ENCODE measurements at places on chromosomes 16 and 17.

GRCh38 chr16:27723711-27724481 is 174.0 kb downstream of the KATNIP start:
- no peak for DNase-seq

DNA sequence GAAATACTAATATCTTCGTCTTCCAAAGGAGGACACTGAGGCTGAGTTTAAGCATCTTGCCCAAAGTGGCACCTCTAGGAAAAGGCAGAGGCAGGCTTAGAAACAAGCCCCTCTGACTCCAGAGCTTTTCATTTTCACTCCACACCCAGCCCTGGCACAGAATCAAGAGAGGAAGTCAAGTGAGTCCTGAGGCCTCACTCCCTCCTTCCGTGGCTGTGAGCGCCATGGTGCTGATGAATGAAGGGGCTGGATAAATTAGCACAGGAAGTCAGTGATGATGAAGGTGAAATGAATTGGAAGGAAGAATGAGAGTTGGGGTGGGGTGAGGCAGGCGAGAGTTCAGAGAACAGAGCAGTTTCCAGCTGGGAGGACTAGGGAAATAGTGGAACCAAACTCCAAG is 179.3 kb downstream of the TMEM132E start:
- no peak for DNase-seq

GRCh38 chr17:35775039-35775438 is 14.4 kb downstream of the C17orf50 start:
- no peak for DNase-seq

- DNase-seq = no peak
These were observed 398.1 kb downstream of the KCNJ18 start for GRCh38 chr17:22090263-22090935.

GRCh38 chr16:65070831-65071432 is 50.9 kb downstream of the CDH11 start:
- no peak for DNase-seq

DNA sequence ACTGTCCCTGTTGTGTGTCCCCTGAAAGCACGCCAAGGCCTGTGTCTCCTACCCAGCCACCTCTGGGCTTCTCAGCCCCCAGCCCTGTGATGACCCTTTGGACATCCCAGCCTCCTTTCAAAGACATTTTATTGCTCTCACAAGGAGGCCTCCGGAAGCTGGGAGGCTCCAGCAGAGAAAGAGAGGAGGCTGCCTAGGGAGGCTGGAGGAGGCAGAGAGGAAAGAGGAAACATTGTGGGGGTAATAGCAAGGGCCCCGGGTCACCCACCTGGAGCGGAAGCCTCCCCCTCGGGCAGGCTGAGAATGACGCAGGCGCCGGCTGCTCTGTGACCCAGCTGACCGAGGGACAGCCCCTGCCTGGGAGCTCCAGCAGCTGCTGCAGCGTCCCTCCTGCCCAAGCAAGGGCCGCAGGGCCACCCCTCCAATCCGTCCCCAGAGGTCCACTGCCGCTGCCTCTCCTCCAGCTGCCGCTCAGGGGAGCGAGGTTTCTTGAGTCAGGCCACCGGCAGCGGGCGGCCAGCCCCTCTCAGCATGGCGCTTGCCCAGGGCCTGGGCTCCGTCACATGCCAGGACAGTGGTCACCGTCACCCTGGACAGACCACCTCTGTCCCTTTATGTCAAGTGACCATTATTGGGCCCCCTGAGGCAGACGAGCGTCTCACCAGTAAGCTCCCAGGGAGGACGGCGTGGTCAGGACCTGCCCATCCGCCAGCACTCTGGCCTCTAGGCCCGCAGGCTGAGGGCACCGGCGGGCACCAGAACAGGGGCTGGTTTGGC is 29.3 kb downstream of the ACTG1 start:
- peak; percentile 37 for DNase-seq

GRCh38 chr16:4506450-4506849 is 30.3 kb downstream of the HMOX2 start:
- DNase-seq = peak; percentile 67

- peak; percentile 73 for DNase-seq
These were observed 32.4 kb downstream of the WIPI1 start for GRCh38 chr17:68424861-68425260.

- no peak for DNase-seq
These were observed 146.6 kb downstream of the TRIM37 start for GRCh38 chr17:58960068-58960467.

DNA sequence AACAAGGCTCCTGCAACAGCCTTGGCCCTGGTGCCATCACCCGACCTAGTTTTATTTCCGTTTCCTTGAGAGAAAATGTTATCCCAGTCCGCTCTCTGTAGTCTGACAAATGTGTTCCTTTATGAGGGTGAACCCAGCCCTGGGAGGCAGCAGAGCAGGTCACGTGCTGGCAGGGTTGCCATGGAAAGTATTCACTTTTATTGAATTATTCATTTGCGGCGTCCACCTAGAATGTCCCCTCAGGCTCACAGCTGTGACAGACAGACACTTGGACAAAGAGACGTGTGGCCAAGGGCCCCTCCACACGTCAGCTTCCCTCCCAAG is 90.0 kb downstream of the WSCD1 start:
- DNase-seq = peak; percentile 9

DNA sequence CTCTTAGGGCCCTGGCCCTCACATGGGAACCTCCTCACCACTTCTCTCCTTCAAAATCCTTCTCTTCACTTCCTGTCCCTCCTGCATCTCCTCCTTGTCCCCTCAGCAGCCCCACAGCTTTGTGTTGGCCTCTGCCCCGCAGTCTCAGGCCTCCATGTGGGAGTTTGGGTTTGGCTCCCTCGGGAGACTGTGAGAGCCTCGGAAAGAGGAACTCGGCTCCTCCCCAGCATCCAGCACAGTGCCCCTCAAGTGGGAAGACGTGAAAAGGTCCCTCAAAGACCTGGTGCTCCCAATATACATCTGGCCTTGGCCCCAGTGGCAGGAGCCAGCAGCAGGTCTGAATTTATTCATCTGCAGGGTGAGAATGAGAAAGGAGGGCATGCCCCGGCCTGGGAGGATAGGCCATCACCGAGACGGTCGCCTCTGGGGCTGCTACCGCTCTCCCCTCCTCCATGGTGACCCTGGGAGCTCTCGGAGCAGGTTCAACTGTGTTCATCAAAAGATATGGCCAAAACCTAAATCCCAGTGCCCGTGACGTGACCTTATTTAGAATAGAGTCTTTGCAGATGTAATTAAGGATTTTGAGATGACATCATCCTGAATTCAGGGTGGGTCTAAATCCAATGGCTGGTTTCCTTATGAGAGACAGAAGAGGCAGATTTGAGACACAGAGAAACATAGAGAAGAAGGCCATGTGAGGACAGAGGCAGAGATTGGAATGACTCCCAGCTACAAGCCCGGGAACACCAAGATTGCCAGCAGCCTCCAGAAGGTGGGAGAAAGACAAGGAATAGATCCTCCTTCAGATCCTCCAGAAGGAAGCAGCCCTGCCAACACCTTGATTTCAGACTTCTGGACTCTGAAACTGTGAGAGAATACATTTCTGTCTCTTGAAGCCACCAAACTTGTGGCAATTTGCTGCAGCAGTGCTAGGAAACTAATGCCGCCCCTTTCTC is 135.1 kb downstream of the MRM1 start:
- DNase-seq = no peak

DNA sequence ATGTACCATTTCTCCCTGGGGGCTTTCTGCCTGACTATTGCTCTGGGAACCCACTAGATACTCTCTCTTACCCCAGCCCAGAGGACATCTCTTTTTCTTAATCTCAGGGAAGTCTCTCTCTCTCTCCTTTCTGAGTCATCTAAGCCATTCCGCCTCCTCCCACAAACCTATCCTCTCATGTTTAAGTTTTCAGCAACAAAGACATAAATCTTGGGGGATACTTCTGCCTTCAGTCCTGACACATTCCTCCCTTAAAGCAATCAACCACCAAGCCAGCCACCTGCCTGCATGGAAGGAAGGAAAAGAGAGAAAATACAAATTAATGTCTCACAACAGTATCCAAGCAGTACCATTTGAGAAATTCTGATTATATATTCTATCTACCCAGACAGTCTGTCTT is 128.8 kb downstream of the HS3ST2 start:
- no peak for DNase-seq

- DNase-seq = no peak
These were observed 26.8 kb downstream of the RNF157 start for GRCh38 chr17:76213491-76213890.

- DNase-seq = no peak
These were observed 20.8 kb upstream of the PLLP start for GRCh38 chr16:57305159-57305811.

GRCh38 chr16:80680839-80681238 is 123.6 kb downstream of the CDYL2 start:
- DNase-seq = no peak

- DNase-seq = no peak
These were observed 7.8 kb upstream of the IRF8 start for GRCh38 chr16:85891033-85891775.

- DNase-seq = no peak
These were observed 32.2 kb upstream of the BRD7 start for GRCh38 chr16:50400967-50401348.

- no peak for DNase-seq
These were observed 3.3 kb downstream of the PMP22 start for GRCh38 chr17:15261802-15262290.

- no peak for DNase-seq
These were observed 183.5 kb downstream of the NTN1 start for GRCh38 chr17:9204637-9205329.

DNA sequence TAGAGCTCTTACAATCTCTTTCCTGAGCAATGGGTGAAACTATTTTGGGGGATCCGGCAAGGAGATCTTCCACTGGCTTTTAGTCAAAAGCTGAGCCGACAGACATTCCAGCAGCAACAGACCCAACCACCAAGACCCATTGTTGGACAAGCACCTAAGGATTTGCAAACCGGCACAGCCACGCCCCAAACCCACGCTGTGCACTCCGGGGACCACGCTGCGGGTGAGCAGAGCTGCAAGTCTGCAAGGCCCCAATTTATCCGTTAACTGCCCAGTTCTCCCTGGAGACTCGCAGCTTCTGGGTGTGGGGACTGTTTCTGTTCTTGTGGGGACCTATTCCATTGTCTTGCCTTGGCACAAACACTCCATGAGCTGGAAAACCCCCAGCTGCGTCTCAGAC is 45.9 kb downstream of the C16orf95 start:
- DNase-seq = no peak

GRCh38 chr16:48321317-48322036 is 63.7 kb downstream of the SIAH1 start:
- DNase-seq = no peak

DNA sequence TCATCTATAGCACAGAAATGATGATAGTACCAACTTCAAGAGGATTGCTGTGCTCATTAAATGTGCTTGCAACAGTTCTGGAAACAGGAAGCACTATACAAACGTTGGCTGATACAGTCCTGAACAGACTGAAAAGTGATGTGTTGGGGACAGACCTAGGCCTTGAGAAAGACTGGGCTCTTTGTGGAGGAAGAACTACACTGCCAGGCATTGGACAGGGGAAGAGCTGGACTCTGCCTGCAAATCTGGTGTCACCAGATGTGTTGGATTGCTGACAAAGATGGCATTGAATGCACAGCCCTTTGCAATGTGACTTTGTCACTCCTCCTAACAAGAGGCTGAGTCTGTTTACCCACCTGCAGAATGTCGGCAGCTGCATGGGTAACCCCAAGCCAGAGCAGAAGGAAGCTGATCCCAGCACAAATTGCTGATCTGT is 12.4 kb upstream of the ST6GALNAC2 start:
- DNase-seq = peak; percentile 81

DNA sequence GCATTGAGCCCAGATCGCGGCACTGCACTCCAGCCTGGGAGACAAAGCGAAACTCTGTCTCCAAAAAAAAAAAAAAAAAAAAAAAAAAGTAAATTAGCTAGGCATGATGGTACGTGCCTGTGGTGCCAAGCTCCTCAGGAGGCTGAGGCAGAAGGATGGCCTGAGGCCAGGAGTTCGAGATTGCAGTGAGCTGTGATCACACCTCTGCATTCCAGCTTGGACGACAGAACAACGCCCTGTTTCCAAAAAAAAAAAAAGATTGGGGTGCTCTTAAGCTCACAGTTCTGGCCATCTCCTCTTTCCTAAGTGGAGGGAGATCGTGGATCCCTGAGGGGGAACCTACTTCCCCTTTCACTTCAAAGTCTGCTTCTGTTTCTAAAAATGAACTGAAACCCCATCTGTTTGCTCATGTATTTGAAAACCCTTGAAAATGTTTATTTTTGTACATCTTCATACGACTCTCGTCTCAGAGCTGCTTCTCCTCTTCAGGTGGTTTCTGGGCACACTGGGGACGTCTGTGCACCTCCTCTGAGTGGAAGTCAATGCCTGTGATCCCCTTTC is 138.8 kb downstream of the PRKCA start:
- no peak for DNase-seq

- no peak for DNase-seq
These were observed 217.3 kb upstream of the ERCC4 start for GRCh38 chr16:13702614-13703013.

GRCh38 chr17:2368359-2368758 is 31.1 kb downstream of the SGSM2 start:
- no peak for DNase-seq

DNA sequence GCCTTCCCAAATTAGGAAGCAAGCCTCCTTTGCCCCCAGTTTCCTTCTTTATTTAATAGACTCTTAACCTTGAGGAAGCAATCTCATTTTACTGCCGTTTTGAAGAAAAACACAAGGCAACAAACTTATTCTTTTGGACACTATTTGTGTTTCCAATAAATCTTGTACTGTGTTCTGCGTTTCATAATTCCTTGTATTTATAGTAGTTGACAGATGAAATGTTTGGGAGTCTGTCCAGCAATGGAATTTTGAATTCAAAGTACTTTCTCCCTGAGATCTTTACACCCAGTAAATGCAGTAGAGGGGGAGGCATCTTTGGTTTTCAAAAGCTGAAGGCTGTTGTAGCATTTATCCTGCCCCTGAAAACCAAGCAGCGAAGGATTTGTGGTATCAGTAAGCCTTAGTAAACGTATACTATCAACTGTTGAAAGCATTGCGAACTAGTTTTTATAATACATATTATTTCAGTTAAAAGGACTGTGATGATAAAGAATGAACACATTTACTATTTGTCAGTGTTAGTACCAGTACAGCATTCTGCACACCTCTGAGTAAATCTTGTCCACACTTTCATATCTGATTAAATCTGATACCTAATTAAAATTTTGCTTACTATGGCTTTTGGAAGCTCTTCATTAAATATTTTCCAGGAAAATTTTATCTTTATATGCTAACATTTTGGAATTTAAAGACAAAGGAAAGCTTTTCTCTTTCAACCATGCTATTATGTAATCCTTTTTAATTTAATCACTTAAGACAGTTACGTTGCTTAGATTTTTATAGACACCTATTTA is 83.1 kb downstream of the TNRC6C start:
- no peak for DNase-seq

DNA sequence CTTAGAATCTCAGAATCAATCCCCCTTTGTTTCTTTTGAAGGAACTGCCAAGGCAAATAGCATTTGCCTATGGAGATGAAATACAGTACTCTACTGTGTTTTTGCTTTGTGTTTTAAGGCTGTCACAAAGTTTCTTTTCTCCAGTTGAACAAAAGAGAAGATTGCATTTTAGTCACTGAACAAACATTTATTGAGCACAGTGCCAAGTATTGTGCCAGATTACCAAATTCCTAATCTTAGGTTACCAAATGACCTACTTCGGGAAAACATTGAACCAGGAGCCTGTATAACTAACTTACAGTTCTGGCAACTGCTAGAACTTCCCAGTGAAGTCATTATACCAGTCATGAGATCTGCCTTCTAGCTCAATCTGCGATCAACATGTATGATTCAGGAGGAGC is 3.0 kb upstream of the UBB start:
- DNase-seq = no peak

GRCh38 chr16:23408242-23408822 is 44.7 kb downstream of the COG7 start:
- peak; percentile 42 for DNase-seq

- DNase-seq = no peak
These were observed 418.4 kb upstream of the PMFBP1 start for GRCh38 chr16:72590151-72590937.

Data from NCI-H146 (cell line).